ENCODE measurements at places on chromosomes 16 and 17.

GRCh38 chr17:29595943-29596774, 3.2 kb downstream of the ANKRD13B start:
- no peak for DNase-seq

DNA sequence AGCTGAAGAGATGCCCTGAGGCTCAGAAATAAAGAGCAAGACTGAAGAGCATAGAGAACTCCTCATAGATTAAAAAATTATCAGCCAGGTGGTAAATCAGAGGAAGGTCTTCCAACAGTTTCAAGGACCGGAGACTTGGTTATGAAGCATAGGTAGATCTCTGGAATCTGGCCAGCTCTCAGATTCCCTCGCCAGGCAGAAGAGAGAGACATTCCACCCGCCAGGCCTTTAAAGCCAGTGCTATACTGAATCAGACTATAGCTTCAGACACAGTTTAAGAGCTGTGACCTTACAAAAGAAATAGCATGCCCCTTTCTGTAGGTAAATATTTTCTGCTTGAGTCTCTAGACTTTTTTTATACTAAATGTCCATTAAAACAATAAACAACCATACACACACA, 70.3 kb downstream of the NFATC3 start:
- DNase-seq: no peak

- no peak for DNase-seq
Observed at GRCh38 chr16:19172098-19172780, 4.2 kb downstream of the SYT17 start.

GRCh38 chr17:21476867-21477266, 100.7 kb downstream of the KCNJ12 start:
- no peak for DNase-seq

GRCh38 chr16:59634951-59635350, 900.8 kb upstream of the GOT2 start:
- DNase-seq: no peak

DNA sequence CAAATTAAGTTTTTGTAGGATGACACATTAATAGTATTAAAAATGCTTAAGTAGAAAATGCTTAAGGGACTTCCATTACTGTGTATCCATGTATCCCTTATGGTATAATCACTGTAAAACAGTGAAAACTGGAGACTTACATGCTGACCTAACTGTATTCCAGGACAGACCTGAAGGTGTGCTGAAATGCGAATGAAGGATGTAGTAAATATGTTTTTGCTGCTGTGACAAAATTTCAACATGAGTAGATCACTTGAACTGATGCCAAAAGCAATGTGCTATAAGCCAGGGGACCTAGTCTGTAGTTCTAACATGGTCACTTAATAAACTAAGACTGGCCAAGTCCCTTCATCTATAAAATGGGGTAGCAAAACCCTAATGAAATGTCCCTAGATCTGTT, 142.0 kb upstream of the CORO6 start:
- no peak for DNase-seq
